GM23248 (cell line): ENCODE measurements at places on chromosomes 11 and 22. TPM values are rescaled to one million over a fixed set of nuclear protein-coding genes. Genes with fewer than 3 reads are reported as not detected.
A peak's percentile ranks its signal among the peaks of the same experiment; 100 is the strongest.

GRCh38 chr11:64729851-64730382 is 6.9 kb upstream of the NRXN2 start:
- DNase-seq: peak; percentile 35

GRCh38 chr22:36588285-36588684 is 59.3 kb upstream of the EIF3D start:
- DNase-seq: no peak

- DNase-seq: peak; percentile 13
Observed at GRCh38 chr11:130197386-130198035, 37.9 kb downstream of the ST14 start.

- peak; percentile 70 for DNase-seq
Observed at GRCh38 chr11:106398502-106399075, 321.1 kb downstream of the AASDHPPT start.

DNA sequence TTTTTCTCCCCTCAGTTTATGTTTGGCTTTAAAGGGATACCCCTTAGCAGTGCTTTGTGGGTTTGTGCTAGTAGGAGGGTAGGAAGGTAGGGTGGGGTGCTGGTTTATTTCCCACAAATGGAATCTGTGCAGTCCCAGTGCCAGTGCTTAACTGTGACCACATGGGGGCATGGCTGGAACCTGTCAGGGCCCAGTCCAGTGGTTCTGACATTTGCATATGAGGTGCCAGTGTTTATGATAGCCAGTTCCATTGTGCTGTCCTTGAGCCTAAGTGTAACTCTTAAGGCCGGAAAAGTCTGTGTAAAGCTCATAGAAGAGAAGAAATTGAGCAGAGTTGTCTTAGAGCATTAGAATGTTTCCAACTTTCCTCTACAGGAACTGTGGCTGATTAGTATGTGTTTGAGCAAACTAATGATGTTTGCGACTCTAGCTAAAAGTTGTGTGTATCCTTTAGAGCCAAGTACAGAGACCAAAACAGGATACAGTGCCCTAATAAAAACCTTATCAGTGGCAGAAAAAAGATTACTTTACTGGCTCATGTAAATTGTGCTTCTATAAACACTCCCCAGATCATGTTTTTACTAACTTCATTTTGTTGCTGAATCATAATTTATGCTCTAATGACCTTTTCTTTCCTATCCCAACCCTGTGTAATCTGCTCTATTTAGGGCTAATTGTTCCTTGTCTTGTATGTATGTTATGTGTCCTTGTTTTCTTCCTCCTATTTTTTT is 38.1 kb downstream of the DIXDC1 start:
- peak; percentile 26 for DNase-seq

DNA sequence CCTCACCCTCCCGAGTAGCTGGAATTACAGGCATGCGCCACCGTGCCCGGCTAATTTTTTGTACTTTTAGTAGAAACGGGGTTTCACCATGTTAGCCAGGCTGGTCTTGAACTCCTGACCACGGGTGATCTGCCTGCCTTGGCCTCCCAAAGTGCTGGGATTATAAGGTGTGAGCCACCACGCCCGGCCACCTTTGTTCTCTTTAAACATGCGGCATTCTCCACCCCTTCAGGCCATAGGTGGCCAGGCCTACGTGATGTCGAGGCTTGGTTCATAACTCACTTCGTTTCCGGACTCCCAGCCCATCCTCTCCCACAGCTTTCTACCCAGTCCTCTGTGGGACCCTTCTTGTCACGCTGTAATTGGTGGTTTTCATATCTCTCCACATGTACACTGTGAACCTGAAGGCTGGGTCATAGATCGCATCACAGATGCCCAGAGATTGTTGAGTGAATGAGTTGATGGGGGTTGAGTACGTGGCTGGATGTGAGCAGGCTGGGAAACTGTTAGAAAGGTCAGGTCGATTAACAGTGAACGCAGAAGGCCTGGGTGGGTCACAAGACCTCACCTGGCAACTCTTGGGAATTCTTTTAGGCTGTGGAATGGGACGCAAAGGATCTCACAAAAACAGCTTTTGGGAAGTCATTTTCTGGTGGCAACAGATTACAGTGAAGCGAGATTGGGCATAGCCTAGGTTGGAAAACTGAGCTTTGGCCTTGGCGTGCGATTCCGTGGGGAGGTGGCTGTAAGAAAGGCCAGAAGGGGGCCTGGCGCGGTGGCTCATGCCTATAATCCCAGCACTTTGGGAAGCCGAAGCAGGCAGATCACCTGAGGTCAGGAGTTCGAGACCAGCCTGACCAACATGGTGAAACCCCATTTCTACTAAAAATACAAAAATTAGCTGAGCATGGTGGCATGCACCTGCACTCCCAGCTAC is 44.5 kb downstream of the ST14 start:
- no peak for DNase-seq

GRCh38 chr11:83835423-83835822 is 549.3 kb upstream of the CCDC90B start:
- DNase-seq: no peak

GRCh38 chr11:26572770-26573402 is 823 bp upstream of the MUC15 start:
- no peak for DNase-seq

GRCh38 chr22:40609216-40609615 is 27.3 kb downstream of the MRTFA start:
- peak; percentile 40 for DNase-seq

DNA sequence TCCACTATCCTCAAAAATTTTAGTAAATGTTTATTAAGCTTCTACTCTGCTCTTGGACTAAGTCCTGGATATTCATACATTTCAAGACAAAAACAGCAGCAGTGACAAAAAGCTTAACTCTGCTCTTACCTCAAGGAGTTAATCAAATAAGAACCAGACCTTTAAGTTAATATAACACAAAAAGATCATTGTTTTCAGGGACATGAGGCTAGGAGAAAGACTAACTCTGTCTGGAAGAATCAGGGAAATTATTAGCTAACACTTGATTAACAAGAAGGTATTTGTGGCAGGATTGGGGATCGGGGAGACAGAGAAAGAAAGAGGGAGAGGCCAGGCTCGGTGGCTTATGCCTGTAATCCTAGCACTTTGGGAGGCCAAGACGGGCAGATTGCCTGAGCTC is 74.4 kb downstream of the PPP2R1B start:
- no peak for DNase-seq

DNA sequence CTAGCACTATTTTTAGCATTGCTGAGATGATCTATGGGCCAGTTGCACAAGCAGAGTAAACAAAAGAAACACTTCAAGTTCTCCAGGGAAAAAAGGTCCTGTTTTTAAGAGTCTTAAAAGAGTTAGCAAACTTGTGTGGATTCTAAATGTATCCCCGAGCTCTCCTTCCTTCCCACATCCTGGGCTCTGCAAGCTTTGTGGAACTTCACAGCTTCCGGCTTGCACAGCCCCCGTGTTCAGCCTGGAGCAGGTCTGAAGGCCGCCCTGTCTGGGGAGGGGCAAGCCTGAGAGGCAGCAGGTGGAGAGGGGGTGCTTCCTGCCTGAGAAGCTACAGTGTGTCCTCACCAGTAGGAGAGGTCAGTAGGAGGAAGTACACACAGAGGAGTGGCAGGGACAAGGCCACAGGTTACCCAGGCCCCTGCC is 35.1 kb upstream of the SUSD2 start:
- peak; percentile 73 for DNase-seq

DNA sequence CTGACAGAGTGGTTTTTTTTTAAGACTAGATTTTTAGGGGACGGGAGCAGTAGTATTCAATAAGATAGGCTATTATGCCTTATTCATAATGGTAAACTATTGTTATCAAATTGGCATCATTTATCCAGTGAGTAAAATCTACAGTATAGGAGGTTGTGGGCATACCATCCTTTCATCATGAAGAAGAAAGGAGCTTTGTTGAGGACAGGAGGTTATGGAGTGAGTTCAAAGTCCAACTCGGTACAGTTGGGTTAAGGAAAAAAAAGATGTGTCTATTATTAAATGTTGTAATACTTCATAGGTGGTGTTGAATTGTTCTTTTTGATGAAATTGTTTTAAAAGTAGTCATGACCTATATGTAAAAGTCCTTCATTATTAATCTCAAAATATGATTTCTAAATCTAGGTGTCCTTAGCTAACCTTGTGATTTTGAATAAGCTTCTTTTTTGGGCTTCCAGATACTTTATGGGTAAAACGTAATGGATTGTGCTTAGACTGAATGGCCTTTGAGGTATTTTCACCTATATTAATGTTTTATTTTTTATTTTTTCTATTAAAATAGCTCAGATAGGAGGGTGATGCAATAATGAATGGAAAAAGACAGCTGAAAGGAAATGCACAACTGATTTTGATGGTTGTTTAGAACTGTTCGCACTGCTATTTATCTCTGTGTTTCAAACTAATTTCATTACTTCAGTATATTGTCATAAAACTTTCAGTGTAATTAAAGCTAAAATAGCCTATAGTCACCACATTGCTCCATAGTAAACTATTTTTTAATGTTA is 15.3 kb upstream of the CNTF start:
- no peak for DNase-seq

- DNase-seq: no peak
Observed at GRCh38 chr11:38046571-38047135, 1448.6 kb upstream of the RAG2 start.

- no peak for DNase-seq
Observed at GRCh38 chr11:47488674-47489394, 39.9 kb upstream of the RAPSN start.

GRCh38 chr11:75603791-75604736 is 42.0 kb downstream of the SERPINH1 start:
- DNase-seq: peak; percentile 96

GRCh38 chr11:65623177-65623576 is 7.6 kb downstream of the PCNX3 start:
- DNase-seq: no peak

- DNase-seq: peak; percentile 75
Observed at GRCh38 chr11:93541884-93542810, 1.0 kb downstream of the SMCO4 start.

- DNase-seq: no peak
Observed at GRCh38 chr11:128164080-128164741, 423.1 kb downstream of the ETS1 start.

- no peak for DNase-seq
Observed at GRCh38 chr11:1896923-1897322, 5.2 kb upstream of the PRR33 start.

- DNase-seq: no peak
Observed at GRCh38 chr22:37979782-37980181, 4.6 kb downstream of the SOX10 start.

DNA sequence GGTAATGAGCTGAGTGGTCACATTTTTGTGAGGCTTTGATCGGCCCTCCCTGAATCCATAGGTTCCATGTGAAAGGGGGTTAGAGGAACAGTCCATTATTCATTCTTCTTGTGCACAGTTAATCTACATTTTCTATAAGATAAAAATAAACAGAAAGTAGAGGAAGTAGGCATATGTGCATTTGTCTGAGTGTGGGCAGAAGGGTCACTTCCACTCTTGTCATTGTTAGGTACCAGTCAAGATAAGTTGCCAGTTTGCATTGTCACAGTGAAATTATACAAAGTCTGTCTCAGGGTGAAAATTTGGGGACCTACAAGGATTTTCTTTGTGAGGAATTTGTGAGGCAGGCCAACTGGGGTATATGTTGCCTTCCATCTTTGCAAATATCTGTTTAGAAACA is 4.6 kb upstream of the APOL4 start:
- DNase-seq: no peak

DNA sequence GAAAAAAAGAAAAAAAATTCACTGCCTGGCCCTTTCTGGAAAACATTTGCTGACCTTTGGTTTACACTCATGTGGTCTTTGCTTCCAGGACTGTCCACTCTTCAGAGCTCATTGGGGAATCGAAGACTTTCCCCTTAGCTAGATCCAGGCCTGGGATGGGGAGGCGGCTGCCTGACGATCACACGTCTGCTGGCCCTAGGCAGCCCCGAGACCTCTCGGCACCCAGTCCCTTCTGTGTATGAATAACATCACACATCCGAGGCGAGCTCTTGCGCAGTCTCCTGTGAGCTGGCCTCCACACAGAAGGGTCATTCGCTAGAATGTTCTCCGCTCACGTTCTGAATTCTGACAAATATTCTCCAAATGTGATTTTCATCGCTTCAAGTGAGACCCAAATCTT is 25.7 kb upstream of the GAL start:
- DNase-seq: no peak

The BCO2 gene
- 0.25 and 0.83 TPM in 2 replicates for polyA plus RNA-seq

The MRPL16 gene
- polyA plus RNA-seq: 65.1 and 67.4 TPM in 2 replicates

The RAB38 gene
- polyA plus RNA-seq: 1.5 and 2.5 TPM in 2 replicates

The VSTM5 gene
- 0.16 TPM in 1 of 2 replicates, not detected in the other for polyA plus RNA-seq

The DDIAS gene
- 4.5 and 5.0 TPM in 2 replicates for polyA plus RNA-seq

The CTSF gene
- 53.6 and 59.2 TPM in 2 replicates for polyA plus RNA-seq

The ACTN3 gene
- polyA plus RNA-seq: not detected in 2 replicates

The SLC36A4 gene
- 18.1 and 21.2 TPM in 2 replicates for polyA plus RNA-seq

The TRIM49C gene
- not detected in 2 replicates for polyA plus RNA-seq
